ENCODE measurements at places on chromosomes 4 and X.

DNA sequence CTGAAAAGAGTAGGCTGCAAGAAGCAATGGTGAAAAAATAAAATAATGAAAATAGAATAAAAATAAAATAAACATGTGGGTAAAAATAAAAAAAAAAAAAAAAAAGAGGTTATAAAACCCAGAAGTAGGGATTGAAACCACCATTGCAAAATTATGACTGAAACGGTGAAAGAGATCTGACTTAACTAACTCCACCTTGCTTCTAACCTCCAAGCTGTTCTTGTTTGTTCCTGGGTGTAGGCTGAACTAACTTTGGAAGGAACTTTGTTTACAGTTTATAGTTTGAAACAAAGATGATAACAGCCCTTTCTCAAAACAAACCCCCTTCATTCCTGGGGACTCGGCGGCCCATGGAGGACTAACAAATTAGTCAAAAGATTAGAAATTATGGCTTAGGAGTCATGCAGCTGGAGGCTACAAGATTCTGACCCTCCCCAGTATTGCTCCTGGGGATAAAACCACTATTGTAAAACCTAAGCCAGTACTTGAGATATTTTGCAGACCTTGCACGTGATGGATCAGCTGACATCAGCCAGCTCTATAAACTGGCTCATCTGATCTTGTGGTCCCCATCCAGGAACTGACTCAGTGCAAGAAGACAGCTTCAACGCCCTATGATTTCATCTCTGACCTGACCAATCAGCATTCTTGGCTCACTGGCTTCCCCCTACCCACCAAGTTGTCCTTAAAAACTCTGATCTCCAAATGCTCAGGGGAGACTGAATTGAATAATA is 30.4 kb downstream of the DDX60L start:
- no peak for DNase-seq

- no peak for DNase-seq
Observed at GRCh38 chrX:96611619-96612362, 72.9 kb upstream of the DIAPH2 start.

- DNase-seq: no peak
Observed at GRCh38 chr4:186623546-186623945, 68.2 kb upstream of the MTNR1A start.

DNA sequence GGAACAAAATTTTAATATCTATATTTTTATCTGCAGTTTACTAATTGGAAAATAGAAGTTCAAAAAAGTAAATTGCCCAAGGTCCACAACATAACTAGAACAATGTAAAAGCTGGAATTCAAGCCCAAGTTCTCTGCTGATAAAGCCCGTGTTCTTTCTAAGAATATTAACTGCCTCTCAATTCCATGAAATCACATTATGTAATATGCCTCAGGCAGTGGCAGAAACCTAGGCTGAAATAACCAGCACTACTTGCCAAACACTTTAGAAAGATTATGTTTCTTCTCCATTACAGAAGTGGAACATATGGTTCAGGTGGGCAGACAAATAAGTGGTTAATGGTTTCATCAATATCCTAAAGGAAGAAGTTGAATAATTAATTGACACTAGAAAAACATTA is 56.7 kb upstream of the ADGRL3 start:
- DNase-seq: peak; percentile 2

GRCh38 chr4:52836678-52837077 is 25.4 kb upstream of the RASL11B start:
- no peak for DNase-seq

DNA sequence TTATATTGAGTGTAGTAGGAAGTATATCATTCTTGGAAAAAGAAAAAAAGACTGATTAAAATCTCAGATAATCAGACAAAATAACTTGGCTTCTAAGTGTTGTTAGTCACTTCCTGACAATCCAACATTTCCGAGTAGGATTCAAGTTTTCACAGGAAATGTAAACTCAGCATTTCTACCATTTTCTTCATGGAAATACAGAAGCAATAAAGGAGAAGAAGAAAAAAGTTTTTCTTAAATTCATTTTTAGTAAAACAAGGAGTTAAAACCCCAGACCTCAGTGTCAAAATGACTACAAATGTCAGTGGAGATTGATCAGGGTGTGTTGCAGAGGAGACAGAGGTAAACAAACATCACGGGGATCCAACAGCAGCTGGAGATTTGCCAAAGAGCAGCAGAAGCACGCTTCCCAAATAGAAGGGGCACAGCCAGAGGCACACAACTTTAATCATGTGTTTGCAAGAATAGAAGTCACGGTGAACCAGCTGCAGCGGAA is 129.3 kb upstream of the FAM9B start:
- peak; percentile 71 for DNase-seq

GRCh38 chr4:119490335-119490734 is 138.3 kb downstream of the PDE5A start:
- peak; percentile 1 for DNase-seq

DNA sequence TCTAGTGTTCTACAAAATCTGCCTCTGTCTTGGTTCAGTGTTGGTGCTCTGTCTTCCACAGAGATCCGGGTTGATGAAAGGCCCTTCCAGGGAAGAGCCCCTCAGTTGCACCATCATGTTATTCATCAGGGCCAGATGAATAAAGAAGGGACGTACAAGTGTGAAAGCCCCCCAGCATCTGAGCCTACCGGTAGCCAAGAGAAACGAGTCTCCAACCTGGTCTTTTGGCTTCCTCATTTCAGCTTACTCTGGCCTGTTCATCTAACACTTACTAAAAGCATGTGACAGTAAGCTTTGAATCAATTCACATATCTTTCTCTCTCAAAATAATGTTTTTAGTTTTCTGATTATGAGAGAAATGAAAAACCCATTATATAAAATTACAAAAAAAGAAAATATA is 19.2 kb downstream of the MEPE start:
- DNase-seq: no peak

DNA sequence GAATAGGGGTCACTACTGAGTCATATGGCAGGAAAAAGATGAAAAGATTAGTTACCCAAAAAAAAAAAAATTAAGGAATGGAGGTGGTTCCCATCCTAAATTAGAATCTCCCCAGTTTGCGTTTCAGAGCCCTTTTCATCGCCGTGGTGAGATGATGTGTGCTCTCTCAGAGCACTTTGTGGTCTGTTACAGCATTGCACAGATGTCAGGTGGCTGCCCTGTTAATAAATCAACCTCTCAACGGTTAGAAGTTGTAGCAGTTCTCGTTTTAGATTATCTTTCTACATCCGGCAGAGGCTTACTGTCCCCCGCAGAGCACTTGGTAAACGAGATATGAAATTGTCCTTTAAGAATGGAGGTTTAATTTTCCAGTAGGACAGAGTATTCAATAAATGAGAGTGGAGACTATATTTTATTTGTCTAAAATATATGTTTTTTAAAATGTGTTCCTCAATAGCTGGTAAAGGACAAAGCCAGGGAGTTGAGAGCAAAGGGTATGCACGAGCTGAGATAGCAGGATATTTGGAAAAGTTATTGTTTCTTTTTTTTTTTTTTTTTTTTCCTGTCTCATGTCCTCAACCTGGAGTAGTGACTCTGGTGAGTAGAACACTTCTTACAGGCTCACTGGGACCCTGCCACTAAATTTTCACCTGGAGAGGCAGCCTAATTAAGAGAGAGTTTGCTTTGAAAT is 26.9 kb downstream of the AFF1 start:
- DNase-seq: peak; percentile 19

- DNase-seq: peak; percentile 16
Observed at GRCh38 chr4:142353149-142353738, 492.9 kb downstream of the INPP4B start.

- no peak for DNase-seq
Observed at GRCh38 chr4:123990310-123990870, 593.8 kb downstream of the SPRY1 start.

DNA sequence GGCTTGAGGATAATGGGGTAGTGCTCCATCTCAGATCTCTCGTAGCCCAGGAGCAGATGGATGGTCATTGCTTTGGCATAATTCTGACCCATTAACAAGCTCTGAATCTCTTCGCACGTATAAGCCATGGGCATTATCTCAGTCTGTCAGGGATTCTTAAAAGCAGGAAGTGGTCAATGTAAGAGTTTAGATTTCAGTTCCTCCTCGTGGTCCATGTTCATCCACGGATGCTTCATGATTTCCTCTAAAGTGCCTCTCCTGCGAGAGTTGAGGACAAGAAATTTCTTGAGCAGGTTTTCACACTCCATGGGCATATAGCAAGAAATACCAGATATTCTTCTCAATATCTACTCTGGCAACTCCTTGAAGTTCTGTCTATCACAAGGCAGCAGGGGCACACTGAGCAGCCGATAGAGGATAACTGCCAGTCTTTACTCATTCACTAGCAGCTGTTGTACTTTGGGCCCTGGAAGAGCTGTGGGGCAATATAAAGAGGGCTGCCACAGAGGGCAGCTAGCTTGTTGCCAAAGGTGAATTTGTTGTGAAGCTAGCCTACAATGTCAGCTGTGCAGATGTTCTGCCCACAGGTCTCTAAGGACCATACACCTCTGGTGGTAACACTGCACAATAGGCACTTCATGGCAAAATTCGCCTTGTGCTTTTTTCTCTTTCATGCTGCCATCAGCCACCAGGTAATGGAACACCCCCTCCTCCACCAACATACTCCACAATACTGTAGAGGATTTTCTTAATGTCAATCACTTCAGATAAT is 52.0 kb upstream of the WDR17 start:
- no peak for DNase-seq

- DNase-seq: no peak
Observed at GRCh38 chrX:97504431-97504830, 620.7 kb downstream of the RPA4 start.

GRCh38 chr4:106530024-106530361 is 161.4 kb upstream of the GIMD1 start:
- DNase-seq: no peak

DNA sequence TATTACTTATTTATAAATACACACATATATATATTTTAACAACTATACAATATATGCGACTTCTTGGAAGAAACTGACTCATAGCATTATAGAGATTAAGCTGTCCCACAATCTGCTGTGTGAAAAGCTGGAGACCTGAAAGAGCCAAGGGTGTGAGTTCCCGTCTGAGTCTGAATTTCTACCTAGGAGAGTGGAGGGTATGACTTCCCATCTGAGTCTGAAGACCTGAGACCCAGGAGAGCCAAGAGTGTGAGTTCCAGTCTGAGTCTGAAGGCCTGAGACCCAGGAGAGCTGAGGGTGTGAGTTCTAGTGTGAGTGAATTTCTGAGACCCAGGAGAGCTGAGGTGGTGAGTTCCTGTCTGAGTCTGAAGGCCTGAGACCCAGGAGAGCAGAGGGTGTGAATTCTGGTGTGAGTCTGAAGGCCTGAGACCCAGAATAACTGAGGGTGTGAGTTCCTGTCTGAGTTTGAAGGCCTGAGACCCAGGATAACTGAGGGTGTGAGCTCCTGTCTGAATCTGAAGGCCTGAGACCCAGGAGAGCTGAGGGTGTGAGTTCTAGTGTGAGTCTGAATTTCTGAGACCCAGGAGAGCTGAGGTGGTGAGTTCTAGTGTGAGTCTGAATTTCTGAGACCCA is 8.9 kb upstream of the P2RY8 start:
- no peak for DNase-seq

GRCh38 chrX:138011468-138011867 is 445.5 kb downstream of the ZIC3 start:
- DNase-seq: no peak

DNA sequence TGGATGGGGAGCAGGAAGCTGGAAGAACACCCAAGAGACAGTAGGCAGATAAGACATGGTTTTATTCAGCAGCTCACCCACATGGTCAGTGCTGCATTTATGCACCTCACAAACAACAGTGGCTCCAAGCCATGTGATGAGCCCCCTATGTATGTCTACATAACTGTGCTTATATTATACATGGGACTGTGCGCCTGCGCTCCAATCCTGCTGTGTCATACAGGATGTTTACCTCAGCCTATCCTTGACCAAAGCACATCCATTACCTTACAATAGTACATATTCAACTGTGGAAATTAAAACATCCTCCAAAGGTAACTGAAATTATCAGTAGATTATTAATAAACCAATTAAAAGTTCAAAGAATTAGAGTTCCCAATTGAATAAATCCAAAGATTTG is 44.1 kb upstream of the SGMS2 start:
- DNase-seq: no peak

GRCh38 chrX:11589641-11590040 is 76.1 kb downstream of the ARHGAP6 start:
- no peak for DNase-seq

- peak; percentile 60 for DNase-seq
Observed at GRCh38 chr4:25439918-25440477, 62.9 kb downstream of the ANAPC4 start.

DNA sequence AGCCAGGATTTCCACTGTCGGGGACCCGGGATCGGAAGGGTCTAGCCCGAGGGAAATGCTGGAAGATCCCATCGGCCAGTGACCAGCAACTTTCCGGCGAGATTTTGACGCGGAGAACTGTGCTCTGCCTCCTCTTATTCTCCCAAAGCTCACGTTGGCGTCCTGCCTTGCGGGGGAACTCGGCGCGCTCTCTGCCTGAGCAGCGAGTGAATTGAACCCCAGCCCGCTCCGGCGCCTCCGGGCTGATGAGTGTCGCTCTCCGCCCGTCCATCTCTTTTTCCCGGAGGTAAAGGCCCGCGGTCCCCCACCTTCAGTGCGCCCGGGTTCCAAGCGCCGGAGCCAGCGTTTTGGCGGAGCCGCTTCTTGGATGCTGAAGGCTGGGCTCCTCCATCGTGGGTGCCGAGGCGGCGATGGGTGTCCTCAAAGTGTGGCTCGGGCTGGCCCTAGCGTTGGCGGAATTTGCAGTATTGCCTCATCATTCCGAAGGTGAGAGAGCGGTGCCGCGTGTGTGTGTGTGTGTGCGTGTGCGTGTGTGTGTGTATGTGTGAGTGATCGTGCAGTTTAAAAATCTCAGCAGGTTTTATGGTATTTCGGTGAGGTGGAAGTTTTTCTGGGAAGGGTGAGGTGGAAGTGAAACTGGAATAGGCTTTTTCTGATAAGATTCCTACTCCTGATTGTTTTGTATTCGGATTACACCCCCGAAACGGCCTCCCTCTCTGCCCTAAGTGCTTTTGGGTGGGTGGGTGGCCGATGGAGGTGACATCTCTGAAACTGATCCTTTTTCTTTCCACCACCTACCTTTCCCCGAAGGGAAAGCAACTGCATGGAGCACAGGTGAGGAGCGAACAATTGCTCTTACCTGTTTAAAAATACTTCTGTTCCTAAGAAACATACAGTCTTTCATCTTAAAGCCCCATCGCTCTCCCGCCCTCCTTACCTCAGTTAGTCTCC is 752 bp downstream of the FRAS1 start:
- peak; percentile 29 for DNase-seq

DNA sequence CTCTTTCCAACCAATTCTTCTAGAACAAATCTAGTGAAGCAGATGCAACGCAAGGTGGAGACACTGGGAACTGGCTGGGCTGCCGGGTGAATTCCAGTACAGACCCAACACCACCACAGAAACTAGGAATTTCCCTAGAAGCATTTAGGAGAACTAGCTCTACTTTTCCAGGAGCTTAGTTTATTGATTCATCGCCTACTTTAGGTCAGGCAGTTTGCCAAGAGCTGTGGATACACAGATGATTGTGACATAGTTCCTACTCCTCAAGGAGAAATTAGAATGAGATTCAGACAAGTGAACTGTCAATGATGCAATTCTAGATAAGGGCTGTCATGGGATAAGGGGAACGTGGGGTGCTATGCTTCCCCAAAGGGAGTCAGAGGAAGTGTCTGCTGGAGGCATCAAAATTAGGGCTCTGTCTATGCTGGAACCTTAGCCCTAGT is 350.0 kb downstream of the CAMK2D start:
- DNase-seq: peak; percentile 28

- no peak for DNase-seq
Observed at GRCh38 chrX:1389181-1389992, 2.5 kb downstream of the SLC25A6 start.
